ENCODE measurements at places on chromosomes 5 and 9. TPM values are rescaled to one million over a fixed set of nuclear protein-coding genes. Genes with fewer than 3 reads are reported as not detected.

The TAF1L gene
- total RNA-seq: not detected

The NTRK2 gene
- not detected for total RNA-seq

The ANKRD31 gene
- total RNA-seq: 0.51 TPM

The PCA3 gene
- total RNA-seq: not detected

Measured in mammary epithelial cell (primary cell).